ENCODE measurements at places on chromosomes 12 and 14.
A peak's percentile ranks its signal among the peaks of the same experiment; 100 is the strongest.

DNA sequence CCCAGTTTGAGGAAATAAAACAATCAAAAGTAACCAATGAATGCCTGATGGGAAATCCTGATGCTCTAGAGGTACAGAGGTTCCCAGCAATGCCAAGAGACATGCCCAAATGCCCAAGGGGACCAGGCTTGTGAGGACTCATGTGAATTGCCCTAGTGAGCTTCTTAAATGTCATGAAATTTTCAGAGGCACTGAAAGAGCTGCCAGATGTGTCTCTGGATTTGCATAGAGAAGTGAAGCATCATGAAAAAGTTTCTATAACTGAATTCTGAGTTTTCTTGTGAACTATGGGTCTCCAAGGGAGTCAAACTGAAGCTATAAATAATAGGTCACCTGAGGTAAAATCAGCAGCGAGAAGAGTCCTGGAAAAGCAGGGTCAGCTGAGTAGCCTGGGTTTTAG lies 9.9 kb downstream of the PTPRR start:
- no peak for DNase-seq

DNA sequence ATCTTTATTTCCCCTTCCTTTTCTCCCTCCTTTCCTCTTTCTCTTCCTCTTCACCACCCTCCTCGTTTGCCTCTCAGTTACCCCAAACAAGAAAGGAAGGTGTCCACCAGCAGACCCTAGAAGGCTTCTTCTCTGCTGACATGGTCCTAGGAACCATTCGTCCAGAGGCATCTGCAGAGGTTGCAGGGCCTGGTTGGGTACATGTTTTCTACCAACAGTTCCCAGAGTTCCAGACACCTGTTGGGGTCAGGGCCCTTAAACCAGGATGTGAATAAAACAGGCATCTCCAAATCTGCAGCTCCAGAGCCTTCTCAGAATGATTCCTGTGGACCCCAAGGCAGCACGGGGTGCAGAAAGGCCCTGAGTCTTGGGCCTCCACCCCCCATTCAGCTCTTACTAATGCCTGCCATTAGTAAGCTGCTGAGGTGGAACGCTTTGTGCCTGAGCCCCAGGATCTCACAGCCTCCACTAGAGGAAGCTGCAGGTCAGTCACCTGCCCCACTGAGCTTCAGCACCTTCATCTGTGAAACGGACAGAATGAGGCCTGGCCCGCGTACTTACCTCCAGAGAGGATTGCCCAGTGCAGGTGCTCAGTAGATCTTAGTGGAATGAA lies 130.4 kb downstream of the DICER1 start:
- DNase-seq, result no peak

DNA sequence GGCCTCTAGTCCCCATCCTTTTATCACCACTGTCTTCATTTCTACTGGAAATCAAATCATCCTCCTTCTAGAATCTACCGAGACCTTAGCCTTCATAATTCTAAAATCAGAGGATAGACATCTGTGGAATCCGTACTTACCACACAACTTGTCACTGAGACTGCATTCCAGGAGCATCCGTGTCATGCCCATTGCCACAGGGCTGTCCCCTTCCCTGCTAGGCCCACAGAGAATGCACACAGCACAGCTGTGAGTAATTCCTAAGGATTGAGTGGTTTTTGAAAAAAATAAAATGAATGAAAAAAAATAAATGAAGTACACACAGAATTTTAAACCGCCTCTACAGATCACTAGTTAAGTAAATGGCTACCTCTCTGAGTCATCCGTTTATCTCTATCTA lies 21.0 kb upstream of the MAGOHB start:
- DNase-seq, result no peak

GRCh38 chr14:23931721-23932289 lies 21.8 kb upstream of the DHRS4 start:
- no peak for DNase-seq

GRCh38 chr14:67538501-67538900 lies 5.4 kb downstream of the PLEKHH1 start:
- DNase-seq, result no peak

- no peak for DNase-seq
Measured at GRCh38 chr14:91872517-91873470, 5.5 kb upstream of the TC2N start.

DNA sequence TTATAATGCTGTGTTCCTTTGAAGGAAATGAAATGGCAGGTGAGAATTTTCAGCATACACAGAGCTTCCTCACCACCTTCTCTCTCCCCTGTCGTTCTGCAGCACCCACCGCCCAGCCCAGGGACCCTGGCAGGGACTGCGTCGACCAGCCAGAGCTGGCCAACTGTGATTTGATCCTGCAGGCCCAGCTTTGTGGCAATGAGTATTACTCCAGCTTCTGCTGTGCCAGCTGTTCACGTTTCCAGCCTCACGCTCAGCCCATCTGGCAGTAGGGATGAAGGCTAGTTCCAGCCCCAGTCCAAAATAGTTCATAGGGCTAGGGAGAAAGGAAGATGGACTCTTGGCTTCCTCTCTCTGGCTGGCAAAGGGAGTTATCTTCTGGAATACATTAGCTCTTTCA lies 35.1 kb downstream of the PAPLN start:
- DNase-seq, result no peak

- DNase-seq, result no peak
Measured at GRCh38 chr14:28163233-28163632, 603.4 kb upstream of the FOXG1 start.

DNA sequence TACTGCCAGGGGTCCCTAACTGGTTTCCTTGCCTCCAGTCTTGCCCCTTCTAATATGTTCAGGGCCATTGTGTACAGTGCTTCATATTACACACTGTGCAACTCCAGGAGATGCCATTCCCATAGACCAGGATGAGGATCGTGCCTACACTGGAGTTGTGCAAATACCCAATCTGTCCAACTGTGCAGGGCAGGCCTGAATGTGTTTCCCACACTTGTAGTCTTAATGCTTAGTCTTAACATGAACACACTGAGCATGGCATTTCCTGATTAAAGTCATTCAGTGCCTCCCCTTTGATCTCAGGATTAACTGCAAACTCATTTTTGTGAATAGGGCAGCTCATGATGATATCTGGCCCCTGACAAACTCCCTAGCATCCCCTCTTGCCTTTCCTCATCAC lies 165.5 kb downstream of the TTC8 start:
- DNase-seq, result no peak

DNA sequence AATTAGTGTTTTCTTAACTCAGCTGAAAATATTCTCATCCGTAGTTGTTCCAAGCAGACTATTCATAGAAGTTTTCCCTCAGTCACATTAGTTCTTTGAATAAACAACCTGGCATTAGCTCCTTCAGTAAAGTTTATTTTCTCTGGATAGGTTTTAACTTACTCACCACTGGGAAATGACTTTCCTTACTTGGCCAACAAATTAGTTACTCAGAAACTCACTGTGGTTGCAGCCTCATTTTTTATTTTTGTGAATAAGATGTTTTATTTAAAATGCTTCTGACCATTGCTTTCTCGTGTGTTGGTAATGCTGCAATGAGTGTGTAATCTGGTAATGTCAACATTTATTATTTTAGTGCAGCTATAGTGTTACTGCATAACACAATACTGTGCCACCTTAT lies 74.9 kb downstream of the NOVA1 start:
- DNase-seq, result no peak

DNA sequence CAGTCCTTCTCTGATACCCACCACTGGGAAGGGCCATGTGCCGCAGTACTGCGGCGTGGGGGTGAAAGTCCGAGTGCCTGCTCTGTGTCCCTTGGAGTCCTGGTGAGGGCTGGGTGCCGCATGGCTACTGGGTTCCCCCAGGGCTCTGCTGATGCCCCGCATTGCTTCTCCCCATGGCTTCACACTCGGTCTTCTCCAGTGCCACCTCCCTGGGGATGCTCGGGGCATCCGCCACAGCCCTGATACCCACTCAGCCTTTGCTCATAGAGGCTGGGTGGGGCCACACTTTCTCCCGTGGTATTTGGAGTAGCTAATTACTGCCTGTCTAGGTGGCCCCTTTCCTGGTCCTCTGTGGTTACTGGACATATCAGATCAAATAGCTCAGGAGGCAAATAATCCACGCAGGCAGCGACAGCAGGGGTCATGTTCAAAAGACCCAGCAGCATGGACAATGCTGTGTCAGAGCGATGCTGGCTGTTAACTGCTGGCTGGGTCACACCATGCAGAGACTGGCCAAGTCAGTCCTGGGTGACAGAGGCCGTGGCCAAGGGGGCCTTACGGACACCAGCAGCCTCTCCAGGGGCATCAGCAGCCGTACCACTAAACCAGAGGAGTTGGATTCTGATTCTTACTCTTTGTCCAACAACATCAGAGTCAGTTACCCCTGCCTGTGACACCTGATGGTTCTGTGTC lies 106.5 kb downstream of the ADGRD1 start:
- no peak for DNase-seq

- DNase-seq, result no peak
Measured at GRCh38 chr14:32078023-32078857, 1.1 kb downstream of the ARHGAP5 start.

DNA sequence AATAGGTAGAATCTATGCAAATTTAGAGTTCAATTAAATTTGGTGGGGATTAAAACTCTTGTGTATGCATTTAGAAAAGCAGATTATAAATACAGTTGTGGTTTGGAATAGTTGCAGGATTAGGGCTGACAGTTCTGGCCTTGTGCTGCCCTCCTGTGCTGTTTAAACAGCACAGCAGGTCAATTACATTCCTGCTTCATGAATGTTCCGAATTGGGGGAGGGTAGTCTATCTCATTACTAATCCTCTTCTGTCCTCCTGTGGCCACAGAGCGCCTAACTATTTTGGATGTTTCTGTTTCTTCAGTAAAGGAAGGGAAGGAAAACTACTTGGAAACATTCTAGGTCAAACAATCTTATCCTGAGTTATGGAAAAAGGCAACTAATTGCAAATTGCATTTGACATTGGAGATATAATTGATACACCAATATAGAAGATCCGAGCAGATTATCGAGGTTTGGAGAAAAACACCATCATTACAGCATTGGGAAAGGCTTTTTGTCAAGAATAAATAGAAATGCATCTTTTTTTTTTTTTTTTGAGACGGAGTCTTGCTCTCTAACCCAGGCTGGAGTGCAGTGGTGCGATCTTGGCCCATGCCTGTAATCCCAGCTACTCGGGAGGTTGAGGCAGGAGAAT lies 8.7 kb upstream of the GPR19 start:
- peak; percentile 84 for DNase-seq

- no peak for DNase-seq
Measured at GRCh38 chr12:64714551-64714968, 44.6 kb downstream of the GNS start.

DNA sequence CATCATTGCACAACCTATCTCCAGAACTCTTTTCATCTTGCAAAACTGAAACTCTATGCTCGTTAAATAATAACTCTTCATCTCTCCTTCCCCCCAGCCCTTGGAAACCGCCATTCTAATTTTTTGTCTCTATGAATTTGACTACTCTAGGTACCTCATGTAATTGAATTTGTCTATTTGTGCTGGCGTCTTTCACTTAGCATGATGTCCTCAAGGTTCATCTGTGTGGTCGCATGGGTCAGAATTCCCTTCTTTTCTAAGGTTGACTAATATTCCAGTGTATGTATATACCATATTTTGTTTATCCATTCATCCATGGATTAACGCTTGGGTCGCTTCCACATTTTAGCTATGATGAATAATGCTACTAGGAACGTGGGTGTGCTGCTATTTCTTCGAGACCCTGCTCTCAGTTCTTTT lies 80.1 kb downstream of the PLXNC1 start:
- no peak for DNase-seq

- no peak for DNase-seq
Measured at GRCh38 chr14:92563765-92564285, 50.2 kb downstream of the RIN3 start.

GRCh38 chr14:105255021-105255507 lies 6.7 kb downstream of the BTBD6 start:
- DNase-seq, result no peak

- no peak for DNase-seq
Measured at GRCh38 chr12:106446419-106447092, 89.0 kb downstream of the POLR3B start.

GRCh38 chr14:80902608-80903007 lies 38.9 kb downstream of the CEP128 start:
- no peak for DNase-seq

DNA sequence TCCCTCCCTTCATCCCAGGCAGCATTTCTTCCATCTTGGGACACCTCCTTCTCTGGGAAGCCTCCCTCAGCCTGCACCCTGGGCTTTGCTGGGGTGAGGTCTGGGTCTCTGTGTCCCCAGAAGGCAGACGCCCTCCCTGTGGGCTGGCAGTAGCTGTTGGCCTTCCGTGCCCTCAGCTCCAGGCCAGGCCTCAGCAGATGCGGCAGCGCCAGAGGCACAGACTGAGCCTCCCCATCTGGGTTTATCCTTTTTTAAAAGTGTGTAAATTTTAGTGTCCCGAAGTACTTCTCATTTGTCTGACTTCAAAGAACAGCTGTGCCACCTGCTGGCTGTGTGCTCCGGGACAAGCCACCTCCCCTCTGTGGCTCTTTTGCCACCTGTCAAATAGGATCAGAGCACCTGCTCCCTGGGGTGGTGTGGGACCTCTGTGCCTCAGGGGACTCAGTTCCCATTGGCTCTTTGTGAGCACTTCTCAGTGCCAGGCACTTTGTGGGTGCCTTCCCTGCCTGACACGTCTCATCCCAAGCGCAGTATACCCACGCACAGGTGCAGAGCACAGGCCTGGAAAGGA lies 11.1 kb downstream of the EXOC3L4 start:
- DNase-seq, result no peak

DNA sequence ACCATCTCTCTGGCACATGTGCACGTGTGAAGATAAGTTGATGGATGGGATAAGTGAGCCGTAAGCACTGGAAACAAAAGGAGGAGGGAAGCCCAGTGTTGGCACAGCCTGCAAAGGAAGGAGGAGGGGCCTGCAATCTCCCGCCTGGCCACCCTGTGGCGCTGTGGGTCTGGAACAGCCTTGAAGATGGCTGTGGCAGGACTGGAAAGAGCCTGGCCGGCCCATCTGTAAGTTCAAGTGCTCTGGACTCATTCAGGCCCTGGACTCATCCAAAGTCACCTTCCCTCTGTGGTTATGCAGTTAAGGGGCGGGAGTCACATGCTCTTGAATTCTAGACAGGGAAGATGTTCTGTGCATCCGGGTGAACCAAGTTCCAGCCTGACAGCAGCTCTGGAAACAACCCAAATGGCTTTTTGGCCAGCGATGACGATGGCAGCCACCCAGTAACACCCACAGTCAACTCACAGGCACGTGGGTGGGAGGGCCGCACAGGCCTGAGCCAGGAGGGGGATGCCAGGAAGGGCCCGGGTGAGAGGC lies 50.4 kb downstream of the CHGA start:
- DNase-seq, result no peak

DNA sequence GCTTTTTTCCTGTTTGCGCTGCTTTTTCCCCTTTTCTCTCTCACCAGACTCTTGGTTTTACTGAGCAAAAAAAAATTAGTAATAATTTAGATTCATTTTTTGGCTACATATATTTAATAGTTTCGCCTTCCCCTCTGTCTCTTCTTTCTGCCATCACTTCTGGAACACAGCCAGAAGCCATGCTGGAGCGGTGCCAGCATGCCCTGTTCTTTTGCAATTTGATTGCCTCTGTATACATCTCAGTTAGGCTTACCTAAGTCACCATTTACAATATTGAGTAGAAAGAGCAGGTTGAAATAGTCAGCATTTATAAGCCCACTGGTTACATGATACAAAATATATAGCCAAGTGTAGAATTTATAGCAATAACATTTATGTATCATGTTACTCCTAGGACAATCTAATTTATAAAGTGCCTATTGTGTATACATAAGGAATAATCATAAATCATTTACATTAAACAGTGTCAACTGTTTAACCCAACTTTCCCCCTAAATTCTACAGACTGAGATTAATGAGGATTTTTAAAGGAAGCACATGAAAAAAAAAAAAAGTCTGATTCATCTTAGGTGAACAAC lies 413.8 kb upstream of the SOX5 start:
- no peak for DNase-seq

GRCh38 chr12:39105111-39105510 lies 199.7 kb upstream of the CPNE8 start:
- no peak for DNase-seq
